H4 (cell line): ENCODE measurements at places on chromosomes 7 and 10. TPM values are rescaled to one million over a fixed set of nuclear protein-coding genes. Genes with fewer than 3 reads are reported as not detected.

FOXI2 gene
- total RNA-seq, result not detected in 2 replicates

AKR1C1 gene
- total RNA-seq, result 238 and 248 TPM in 2 replicates

ARHGEF5 gene
- 2.2 and 2.3 TPM in 2 replicates for total RNA-seq

GRID2IP gene
- total RNA-seq, result not detected in 2 replicates

LIPM gene
- not detected in 2 replicates for total RNA-seq

COL26A1 gene
- not detected in 2 replicates for total RNA-seq

LDB3 gene
- total RNA-seq, result 0.08 and 0.16 TPM in 2 replicates

FAM25C gene
- not detected in 2 replicates for total RNA-seq

DNA sequence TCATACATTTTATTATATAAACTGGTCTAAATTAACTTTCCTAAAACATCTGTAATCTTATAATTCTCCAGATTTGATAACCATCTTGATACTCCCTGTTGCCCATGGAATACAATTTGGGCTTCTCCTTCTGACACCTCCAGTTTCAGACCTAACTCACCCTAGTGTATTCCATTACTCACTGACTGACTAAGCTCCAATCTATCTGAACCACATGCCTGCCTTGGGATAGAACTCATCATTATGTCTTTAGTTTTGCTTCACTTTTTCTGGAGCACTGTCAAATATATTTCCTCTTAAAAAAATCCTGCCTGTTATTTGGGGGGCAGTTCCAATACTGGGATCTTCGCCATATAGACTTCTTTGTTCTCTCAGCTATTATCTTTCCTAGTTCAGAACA, 4.9 kb upstream of the FOXP2 start:
- DNase-seq, result no peak

GRCh38 chr10:111034598-111035310, 42.1 kb upstream of the ADRA2A start:
- no peak for DNase-seq

GRCh38 chr7:89837515-89837914, 316.8 kb upstream of the STEAP1 start:
- DNase-seq, result peak; percentile 56

GRCh38 chr7:70392256-70392876, 739.6 kb upstream of the GALNT17 start:
- DNase-seq, result no peak

GRCh38 chr7:104963991-104964385, 50.0 kb upstream of the KMT2E start:
- peak; percentile 80 for DNase-seq

- peak; percentile 36 for DNase-seq
Observed at GRCh38 chr10:133315847-133316246, 7.1 kb downstream of the ZNF511 start.

DNA sequence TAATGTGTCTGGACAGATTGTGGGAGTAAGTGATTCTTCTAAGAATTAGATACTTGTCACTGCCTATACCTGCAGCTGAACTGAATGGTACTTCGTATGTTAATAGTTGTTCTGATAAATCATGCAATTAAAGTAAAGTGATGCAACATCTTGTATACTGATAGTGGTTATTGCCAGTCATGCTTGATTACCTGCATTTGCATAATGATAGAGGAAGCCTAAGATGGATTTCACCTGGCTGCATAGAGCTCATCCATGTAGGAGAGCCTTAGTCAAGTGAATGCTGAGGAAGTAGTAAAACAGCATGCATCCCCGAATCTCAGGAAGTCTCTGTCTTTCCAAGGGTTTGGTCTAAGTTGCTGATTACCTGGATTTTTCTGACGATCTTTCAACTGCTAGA, 64.2 kb upstream of the CAPZA2 start:
- no peak for DNase-seq

DNA sequence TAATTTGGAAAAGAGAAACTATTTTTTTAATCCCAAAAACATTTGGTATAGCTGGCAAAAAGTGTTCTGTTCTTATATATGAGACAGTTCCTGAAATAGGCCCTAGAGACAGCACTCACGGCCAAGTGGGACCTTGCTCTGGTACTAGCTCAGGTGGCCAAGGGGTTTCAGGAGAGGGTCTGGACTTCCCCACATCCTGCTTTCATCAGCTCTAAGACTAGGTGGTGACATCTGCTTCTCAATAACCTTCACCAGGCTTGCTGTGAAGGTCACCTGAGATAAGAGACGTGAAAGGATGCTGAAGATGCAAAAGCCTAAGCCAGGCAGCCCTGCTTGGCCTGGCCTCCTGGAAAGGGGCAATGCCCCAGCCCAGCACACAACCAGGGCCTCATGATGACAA, 40.6 kb downstream of the RBM28 start:
- DNase-seq, result no peak

GRCh38 chr10:20407357-20407756, 489.8 kb downstream of the NEBL start:
- DNase-seq, result no peak

DNA sequence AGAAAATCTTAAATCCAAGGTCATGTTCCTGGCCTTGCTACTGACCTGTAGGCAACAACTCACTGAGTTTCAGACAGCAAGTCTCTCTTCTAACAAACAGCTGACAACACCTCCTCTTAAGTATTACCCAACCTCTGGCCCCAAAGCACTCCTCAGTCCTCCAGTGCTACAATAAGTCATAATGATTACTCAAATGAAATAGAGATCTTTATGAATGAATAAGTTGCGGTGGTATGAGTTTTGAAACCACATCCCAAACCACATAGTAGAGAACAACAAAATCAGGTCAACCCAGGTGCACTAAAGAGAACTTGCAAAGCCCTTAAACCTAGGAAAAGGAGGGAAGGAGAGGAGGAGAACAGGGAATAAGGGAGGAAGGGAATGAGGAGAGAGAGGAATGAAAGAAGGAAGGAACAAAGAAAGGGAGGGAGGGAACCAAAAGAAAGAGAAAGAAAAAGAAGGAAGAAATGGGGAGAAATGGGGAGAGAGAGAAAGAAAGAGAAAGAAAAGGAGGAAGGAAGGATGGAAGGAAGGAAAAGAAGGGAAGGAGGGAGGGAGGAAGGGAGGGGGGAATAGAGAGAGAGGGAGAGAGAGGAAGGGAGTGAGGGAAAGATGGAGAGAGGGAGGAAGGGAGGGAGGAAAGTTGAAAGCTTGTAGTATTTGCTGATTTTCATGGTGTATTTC, 142.8 kb upstream of the CALCR start:
- DNase-seq, result peak; percentile 42

GRCh38 chr7:150333659-150334058, 7.8 kb downstream of the RARRES2 start:
- no peak for DNase-seq

- no peak for DNase-seq
Observed at GRCh38 chr10:112330607-112331160, 43.2 kb upstream of the ACSL5 start.

DNA sequence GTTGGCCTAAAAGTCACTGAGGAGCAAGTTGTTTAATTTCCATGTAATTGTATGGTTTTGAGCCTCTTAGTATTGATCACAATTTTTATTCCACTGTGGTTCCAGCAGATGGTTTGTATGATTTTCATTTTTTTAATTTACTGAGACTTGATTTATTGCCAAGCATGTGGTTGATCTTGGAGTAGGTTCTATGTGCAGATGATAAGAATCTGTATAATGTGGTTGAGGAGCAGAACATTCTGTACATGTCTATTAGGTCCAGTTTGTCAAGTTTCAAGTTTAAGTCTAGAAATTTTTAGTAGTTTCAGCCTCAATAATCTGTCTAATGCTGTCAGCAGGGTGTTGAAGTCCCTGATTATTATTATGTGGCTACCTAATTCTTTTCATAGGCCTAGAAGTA, 22.7 kb upstream of the ZWINT start:
- DNase-seq, result no peak

- DNase-seq, result no peak
Observed at GRCh38 chr7:44149571-44150465, 8.7 kb upstream of the MYL7 start.

DNA sequence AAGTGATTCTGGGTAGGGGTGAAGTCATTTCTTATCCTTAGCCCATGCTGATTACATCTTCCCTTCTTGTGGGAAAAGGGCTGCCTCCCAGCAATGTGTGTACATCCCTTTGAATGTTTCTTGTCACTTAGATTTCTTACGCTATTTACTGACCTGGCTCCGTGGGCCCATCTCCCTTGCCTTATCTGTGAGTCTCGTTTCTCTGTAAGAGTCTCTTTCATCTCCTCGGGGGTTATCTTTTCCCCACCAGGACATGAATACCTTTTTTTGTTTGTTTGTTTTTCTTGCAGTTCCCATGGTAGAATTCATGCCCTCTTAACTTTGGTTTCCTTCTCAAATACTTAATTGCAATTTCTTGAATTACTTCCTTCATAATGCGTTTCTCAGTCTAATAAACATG, 107.7 kb downstream of the BAMBI start:
- no peak for DNase-seq

DNA sequence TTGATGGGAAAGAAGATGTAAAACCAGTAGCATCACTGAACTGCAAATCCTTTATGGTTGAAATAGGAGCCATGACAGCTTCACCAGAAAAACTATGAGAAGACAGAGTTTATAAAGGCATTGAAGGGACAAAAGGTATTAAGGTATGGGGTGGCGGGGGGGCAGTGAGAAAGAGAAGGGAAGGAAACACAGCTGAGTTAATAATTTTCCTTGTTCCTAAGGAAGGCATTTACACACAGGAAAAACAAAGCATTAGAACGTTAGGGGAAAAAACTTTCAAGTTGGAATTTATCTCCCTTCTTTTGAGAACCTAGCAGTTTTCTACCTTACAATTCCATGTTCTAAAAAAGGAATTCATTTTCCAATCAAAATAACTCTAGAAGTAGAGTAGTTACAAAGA, 4.4 kb downstream of the LARP4B start:
- no peak for DNase-seq

DNA sequence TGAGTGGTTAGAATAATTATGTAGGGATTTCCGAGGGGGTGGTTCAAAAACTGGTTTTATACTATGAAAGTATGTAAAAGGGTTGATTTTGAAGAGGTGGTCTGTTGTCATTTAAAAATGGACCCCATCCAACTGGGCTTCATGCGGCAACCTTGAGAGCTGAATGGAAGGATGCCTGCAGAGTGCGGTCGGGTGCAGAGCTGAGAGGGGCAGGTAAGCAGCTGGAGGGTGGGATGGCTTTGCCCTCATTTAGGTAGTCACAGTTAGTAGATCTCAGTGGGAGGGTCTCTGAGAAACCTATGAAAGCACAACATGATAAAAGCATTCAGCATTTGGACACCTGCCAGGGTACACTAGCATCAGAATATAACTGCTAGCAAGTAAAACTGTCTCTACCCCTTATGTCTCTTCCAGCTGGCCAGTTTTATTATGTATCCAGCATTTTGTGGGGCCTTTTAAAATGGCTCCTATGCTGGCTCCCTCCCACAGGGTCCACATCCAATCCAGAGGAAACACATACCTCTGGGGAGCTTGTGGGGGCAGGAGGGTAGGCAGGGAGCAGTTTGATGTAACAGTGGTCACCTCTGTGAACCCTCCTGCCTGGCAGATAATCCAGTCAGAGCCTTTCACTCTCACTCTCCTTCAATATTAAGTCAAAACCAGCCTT, 75.9 kb upstream of the MAGI2 start:
- DNase-seq, result no peak

GRCh38 chr10:32377458-32378259, 30.7 kb upstream of the EPC1 start:
- DNase-seq, result peak; percentile 7

DNA sequence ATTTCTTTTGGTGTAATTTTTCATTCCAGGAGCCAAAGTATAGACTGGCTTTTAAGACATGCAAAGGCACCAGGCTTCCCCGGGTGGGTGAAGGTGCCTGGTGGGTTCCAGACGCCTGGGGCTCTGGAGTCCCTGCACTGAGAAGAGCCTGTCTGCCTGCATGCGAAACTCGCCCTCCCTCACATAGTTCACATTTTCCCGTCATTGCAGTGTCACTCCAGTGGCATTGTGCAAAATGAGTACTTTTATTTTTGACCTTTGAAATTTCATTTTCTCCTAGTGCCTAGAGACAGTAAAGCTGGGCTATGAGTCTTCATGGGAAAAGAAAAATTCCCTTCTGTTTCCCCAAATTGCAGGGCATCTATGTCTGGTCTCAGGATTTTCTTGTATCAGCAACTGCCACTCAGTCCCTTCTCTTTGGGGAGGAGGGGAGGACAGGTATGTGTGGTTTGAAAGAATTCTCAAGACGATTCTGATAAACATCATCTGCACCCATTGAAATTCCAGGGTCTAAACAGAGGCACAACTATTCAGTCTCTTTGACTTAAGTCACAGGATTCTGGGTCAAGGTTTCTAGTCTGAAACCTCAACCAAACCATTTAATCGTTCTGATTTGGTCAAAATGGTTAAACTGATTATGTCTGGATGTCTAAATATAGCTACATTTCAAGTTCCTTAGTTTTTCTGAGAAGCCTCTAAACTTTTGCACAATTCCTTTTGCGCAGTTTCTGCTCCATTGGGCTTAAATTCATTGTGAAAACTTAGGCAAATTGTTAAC, 107.8 kb downstream of the CYP26A1 start:
- DNase-seq, result no peak

DNA sequence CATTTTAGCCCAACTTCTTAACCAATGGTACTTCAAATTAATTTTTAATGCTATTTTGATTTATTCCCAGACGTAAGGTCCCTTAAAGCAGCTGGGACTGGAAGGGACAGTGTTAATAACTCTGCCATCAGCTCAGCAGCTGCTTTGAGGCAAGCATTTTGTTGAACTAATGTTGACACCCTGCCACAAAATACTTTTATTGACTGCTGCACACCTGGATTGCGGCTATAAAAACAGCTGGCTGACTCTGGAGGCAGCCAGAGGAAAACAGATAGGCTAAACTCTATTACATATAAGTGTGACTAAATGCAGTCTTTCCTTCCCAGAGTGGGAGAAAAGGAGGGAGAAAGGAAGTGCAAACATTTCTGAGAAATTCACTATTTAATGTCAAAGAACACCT, 77.6 kb downstream of the ETV1 start:
- DNase-seq, result no peak

GRCh38 chr7:77498659-77499379, 38.3 kb upstream of the PTPN12 start:
- no peak for DNase-seq

GRCh38 chr10:132035476-132035875, 30.3 kb upstream of the JAKMIP3 start:
- DNase-seq, result no peak

GRCh38 chr10:67663449-67664087, 32.4 kb downstream of the CTNNA3 start:
- DNase-seq, result no peak

DNA sequence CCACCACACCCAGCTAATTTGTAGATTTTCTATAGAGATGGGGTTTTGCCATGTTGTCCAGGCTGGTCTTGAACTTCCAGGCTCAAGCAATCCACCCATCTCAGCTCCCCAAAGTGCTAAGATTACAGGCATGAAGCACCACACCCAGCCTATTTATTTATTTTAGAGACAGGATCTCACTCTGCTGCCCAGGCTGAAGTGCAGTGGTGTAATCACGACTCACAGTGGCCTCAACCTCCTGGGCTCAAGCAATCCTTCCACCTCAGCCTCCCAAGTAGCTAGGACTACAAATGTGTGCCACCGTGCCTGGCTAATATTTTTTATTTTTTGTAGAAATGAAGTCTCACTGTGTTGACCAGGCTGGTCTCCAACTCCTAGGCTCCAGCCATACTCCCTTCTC, 6.9 kb upstream of the FRAT2 start:
- DNase-seq, result no peak
